ENCODE measurements at places on chromosomes 5 and 9.

DNA sequence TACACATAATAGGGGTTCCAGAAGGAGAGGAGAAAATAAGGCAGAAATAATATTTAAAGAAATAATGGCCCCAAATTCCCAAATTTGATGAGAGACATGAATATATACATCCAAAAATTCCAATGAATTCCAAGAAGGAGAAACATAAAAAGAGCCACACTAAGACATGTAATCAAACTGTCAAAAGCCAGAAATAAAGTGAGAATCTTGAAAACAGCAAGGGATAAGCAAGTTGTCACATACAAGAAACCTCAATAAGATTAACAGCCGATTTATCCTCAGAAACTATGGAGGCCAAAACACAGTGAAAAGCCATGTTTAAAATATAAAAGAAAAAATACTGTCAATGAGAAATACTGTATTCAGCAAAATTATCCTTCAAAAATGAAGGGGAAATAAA lies 14.5 kb downstream of the CATSPER3 start:
- DNase-seq = no peak

- DNase-seq = no peak
These were observed 301.5 kb upstream of the ACTBL2 start for GRCh38 chr5:57784121-57784520.

DNA sequence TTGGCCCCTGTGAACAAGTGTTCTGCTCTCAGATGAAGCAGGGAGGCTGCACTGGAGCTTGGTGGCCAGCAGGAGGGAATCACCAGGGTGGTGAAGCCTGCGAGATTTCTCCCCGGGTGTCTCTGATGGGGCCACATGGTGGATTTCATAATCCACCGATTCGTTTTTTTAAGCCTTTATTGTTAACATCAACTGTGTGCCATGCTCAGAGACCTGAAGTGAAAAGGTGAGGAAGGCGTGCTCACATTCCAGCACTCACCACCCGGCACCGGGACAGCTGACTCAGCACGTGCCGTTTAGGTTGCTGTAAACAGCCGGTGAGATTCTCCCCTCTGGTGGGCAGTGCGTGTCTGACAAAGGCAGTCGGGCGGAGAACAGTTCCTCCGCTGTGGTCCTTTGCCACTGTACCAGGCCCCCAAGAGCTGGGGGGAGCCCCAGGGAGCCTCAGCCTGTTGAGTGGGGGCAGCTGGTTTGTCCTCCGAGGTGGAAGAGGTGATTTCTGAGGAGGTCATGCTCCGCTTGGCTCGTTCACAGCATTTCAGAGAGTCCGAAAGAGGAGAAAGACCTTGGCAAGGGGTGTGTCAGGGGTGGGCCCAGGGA lies 12.7 kb upstream of the AHRR start:
- DNase-seq = no peak

- DNase-seq = no peak
These were observed 86.5 kb upstream of the GABRP start for GRCh38 chr5:170697031-170697430.

GRCh38 chr5:150342583-150342982 lies 14.9 kb upstream of the TCOF1 start:
- DNase-seq = no peak

DNA sequence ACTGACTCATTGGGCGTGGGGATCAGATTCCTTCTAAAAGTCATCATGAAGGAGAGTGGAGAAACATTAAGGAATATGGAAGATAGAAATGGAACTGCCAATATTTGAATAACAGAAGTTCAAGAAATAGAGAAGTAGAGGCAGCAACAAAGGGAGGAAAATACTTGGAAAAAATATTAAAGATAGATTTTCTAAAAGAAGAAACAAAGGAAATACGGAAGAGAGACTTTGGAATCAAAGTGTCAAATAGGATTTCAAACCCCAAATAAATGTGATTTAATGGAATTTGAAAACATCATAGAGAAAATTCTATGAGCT lies 605.1 kb upstream of the KLF4 start:
- no peak for DNase-seq

DNA sequence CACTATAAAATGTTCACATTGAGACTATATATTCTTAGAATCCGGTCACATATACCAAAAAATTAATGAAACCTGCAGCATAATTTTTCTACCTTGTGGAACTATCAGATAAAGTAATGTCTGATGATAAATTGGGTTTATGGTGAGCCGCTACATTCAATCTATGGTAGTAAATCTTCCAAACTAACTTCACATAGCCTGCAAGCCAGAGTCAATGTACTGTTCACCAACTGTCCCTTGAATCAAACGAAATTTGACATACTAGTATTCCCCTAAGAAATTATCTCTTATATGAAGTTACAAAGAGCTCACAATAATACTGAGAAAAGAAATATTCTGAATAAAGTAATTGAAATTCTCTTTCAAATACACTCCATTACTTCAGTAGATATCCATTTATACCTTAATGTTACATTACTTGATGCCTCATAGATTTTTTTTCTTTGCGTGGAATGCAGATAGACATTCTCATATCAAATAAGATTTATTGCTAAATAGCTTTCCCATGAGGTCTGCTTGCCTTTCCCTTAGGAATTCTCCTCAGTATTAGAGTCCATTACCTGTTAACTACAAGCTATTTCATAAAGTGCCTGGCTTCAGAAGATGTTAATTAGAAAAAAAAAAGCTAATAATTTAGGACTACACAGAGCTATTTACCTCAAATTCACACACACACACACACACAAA lies 169.5 kb downstream of the PTPRD start:
- DNase-seq = no peak

DNA sequence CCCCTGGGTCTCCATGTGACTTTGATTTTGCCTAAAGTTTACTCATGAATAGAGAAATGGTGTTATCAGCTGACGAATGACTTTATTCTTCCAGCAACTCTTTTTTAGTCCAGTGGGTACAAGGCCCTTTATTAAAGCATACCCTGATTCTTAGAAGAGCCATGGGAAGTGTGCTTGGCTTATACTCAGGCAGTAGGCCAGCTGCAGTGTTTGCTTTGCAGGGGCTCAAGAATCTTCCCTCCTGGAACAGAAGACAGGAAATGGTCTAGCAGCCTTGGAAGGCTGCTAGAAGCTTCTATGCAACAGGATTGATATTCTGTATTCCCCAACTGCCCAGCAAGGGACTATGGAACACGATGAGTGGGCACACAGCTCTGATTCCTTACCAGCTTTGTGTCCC lies 73.4 kb upstream of the PLPP6 start:
- no peak for DNase-seq

- DNase-seq = no peak
These were observed 213.3 kb downstream of the SEMA6A start for GRCh38 chr5:116361171-116361967.

DNA sequence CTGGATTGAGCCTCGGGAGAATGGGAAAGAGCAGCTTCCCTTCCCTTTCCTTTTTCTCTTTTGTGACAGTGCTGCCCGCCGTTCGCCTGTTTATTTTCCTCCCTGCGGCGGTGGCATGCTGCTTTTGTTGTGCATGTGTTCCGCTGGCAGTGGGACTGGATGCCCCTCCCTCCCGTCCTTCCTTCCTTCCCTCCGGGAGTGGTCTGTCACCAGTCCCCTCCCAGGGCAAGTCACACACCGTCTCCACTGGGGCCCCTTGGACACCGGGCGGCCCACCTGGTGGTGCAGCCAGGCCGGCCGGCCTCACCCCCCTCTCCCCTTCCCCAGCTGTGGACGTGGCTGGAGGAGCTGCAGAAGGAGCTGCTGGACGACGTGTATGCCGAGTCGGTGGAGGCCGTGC lies 214.7 kb downstream of the TRIO start:
- DNase-seq = no peak

DNA sequence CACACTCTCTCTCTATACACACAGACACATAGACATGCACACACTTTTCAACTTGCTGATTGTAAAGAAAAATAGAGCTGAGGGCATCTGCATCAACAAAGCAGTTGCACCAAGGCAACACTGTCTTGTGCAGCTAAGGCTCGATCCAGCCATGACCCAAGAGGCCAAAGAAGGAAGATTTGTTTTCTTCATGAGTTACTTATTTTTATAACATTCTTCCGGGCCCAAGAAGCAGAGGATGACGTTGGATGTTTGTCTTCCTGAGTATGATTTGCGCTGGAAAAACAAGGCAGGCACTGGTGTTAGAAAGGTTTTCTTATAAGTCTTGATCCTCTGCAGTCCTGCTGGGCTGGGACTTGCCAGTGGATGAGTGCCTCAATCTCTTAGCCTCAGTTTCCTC lies 344.1 kb downstream of the ADAMTS6 start:
- no peak for DNase-seq

GRCh38 chr5:113050721-113051382 lies 74.3 kb downstream of the DCP2 start:
- DNase-seq = no peak

DNA sequence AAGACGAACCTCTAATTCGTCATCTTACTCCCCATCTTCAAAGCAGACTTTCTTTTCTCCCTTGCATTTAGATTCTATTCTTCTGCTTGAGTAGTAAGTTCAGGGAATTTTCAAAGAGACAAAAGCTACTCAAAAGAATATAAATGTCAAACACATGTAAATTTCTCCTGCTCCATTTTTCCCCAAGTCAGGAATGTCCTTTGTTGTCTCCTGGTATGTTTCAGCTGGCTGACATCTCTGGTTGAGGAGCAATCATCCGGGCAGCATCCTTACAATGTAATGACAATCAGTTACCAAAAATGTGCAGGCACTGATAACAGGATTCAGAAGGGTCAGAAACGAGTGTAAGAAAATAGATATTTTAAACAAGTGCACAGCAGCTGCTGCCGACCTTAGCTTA lies 47.6 kb upstream of the PPP1R2B start:
- DNase-seq = no peak

DNA sequence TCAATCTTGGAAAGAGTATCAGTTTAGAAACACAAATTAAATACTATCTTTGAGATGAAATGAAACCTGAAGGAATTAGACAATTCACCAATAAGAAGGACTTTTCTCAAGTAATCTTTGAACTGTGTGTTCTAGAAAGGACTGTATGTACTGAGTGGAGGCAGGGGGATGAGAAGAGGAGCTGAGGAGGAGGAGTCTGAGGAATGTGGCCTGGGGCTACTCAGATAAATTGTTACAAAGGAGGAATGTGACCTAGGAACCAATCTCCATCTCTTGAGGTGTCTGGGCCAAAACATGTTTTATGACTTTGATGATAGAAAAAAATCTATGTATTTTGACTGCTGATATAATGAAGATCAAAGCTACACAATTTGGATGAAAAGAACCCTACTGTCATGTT lies 124.3 kb upstream of the ANKRD55 start:
- no peak for DNase-seq

DNA sequence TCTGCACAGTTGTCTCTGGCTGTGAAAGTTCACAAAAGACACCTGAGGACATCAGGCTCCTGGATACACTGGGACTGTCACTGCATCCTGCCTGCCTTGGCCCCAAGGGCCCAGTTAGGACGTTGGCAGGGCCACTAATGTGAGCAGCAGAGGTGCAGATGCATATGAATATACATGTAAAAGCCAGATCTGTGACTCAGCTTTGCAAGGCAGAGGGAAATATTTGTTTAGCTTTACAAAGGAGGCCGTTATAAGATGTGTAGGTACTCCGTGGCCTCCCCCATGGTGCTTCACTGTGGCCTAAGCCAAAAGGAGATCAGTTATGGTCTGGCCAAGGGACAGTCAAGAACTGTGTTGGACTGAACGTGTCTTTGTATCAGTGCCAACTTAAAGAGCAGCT lies 4.1 kb upstream of the C1QTNF3 start:
- DNase-seq = no peak

GRCh38 chr5:171945066-171945465 lies 61.4 kb downstream of the FBXW11 start:
- no peak for DNase-seq

DNA sequence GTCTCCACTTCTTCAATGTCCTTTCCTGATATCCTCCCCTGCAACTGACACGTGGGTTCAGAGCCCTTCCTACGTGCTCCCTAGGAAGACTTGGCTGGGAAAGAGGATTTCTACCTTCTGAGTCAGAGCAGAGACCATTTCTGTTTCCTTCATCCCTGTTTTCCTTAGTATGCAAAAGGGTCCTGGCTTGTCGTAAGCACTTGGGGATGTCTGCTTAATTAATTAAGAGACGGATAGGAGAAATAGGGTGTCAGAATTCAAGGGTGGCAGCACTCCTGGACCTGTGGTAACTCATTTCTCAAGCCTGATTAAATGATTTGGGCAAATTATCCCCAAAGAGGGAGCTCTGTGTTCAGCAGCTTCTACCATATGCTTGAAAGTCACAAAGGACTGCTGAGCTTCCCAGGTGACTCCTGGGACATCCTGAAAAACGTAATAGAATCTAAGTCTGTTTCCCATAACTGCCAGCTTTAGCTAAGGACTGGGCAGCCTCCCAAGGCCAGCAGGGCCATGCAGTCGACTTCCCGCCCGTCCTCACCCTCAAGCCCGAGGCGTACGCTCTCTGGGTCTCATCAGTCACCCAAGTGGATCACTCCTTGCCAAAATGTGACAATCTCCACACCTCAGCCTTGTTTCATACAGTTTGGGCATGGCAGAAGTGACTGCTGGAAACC lies 20.5 kb downstream of the ABCA1 start:
- DNase-seq = no peak

GRCh38 chr5:1103505-1104326 lies 8.1 kb downstream of the SLC12A7 start:
- no peak for DNase-seq

- no peak for DNase-seq
These were observed 43.4 kb upstream of the HAPLN1 start for GRCh38 chr5:83764101-83764500.

- no peak for DNase-seq
These were observed 22.9 kb upstream of the ASS1 start for GRCh38 chr9:130421802-130422276.

DNA sequence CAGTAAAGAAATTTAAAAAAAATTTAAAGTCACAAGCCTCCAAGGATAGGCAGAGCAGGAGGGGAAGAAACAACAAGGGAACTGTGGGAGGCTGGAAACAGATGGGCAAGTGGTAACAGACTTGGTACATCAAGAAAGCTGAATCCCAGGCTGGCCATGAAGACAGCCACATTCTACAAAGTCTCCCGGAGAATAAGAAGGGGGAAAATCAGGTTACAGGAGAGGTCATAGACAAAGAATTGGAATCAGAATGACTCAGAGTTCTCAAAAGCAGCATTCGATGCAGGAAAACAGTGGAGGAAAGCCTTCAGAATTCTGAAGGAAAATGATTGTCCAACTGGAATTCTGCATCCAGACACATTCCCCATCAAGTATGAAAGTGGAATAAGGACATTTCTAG lies 129.7 kb downstream of the ADAMTS2 start:
- no peak for DNase-seq

GRCh38 chr5:8234179-8234770 lies 365.3 kb downstream of the MTRR start:
- DNase-seq = no peak

DNA sequence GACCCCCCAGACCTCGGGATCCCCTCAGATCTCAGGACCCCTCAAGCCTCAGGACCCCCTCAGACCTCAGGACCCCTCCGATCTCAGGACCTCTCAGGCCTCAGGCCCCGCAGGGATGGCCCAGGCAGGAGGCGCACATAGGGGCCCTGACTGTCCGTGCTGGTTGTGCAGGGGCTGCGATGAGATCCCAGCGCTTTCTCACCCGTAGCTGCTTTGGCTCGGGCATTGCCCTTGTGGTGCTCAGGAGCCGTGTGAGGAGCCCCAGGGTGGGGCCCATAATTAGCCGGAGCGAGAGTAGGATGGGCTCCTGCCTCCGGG lies 680 bp upstream of the LPCAT1 start:
- DNase-seq = no peak

- no peak for DNase-seq
These were observed 164.5 kb downstream of the DCP2 start for GRCh38 chr5:113140837-113141671.

- DNase-seq = no peak
These were observed 1.0 kb downstream of the SIT1 start for GRCh38 chr9:35649431-35650340.

- no peak for DNase-seq
These were observed 37.8 kb upstream of the ANKRD31 start for GRCh38 chr5:75274486-75274885.

All from stimulated activated CD4-positive, alpha-beta T cell treated with anti-CD3 and anti-CD28 coated beads, TNF-alpha, amount 100 ng/mL, for 1 hour (primary cell).